Neural crest cell (in vitro differentiated cells): ENCODE measurements at places on chromosomes 1 and 21. TPM values are rescaled to one million over a fixed set of nuclear protein-coding genes. Genes with fewer than 3 reads are reported as not detected.

PGLYRP4 gene
- not detected in 2 replicates for total RNA-seq

SLC9C2 gene
- 0.12 TPM in 1 of 2 replicates, not detected in the other for total RNA-seq

AMIGO1 gene
- total RNA-seq = 6.1 and 7.2 TPM in 2 replicates

- no peak overlapping the region for H3K27ac ChIP-seq
- peaks cover 18% of the 10 kb centered on the region for H3K4me1 ChIP-seq
- no peaks in the 10 kb centered on the region for H3K27me3 ChIP-seq
- no peak for DNase-seq
- H3K36me3 ChIP-seq = peaks cover 32% of the 10 kb centered on the region
- no peak overlapping the region for H3K4me3 ChIP-seq
Measured at GRCh38 chr1:180964056-180964455, 51.4 kb downstream of the KIAA1614 start.

- peak overlapping the region; percentile 35 for H3K27ac ChIP-seq
- no peak overlapping the region for H3K4me3 ChIP-seq
- peak; percentile 21 for DNase-seq
- peaks cover 19% of the 10 kb centered on the region for H3K4me1 ChIP-seq
- peaks cover 16% of the 10 kb centered on the region for H3K27me3 ChIP-seq
Measured at GRCh38 chr1:30378991-30379581, 344.3 kb downstream of the MATN1 start.

- no peaks in the 10 kb centered on the region for H3K36me3 ChIP-seq
- DNase-seq = peak; percentile 71
- peaks cover 91% of the 10 kb centered on the region for H3K27me3 ChIP-seq
- H3K4me1 ChIP-seq = no peaks in the 10 kb centered on the region
- H3K27ac ChIP-seq = no peak overlapping the region
- H3K4me3 ChIP-seq = no peak overlapping the region
Measured at GRCh38 chr1:110155878-110156522, 5.7 kb downstream of the SLC6A17 start.

DNA sequence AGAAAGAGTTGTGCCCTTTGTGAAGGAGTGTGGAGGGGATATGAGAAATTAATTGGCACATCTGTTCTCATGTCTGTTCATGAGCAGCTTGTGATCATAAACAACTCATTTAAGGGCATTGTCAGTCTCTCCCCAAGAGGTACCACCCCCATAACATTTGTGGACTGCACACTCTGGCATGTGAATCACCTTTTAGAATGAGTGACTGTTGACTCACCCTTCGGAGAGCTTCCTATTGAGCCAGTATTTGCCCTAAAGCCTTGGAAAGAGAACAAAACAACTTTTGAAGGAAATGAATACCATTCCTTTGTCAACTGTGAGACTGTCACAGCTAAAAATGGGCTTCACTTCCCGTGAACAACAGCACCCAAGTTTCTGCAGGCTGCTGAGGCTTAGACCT is 27.5 kb upstream of the MYSM1 start:
- peaks cover 20% of the 10 kb centered on the region for H3K4me1 ChIP-seq
- no peaks in the 10 kb centered on the region for H3K27me3 ChIP-seq
- no peak overlapping the region for H3K4me3 ChIP-seq
- H3K27ac ChIP-seq = peak overlapping the region; percentile 31

GRCh38 chr21:34878501-34878900 is 170.6 kb downstream of the RUNX1 start:
- H3K36me3 ChIP-seq = no peaks in the 10 kb centered on the region
- DNase-seq = no peak
- H3K4me1 ChIP-seq = no peaks in the 10 kb centered on the region
- H3K27ac ChIP-seq = no peak overlapping the region
- peaks cover 24% of the 10 kb centered on the region for H3K27me3 ChIP-seq

- H3K27ac ChIP-seq = no peak overlapping the region
- no peaks in the 10 kb centered on the region for H3K27me3 ChIP-seq
- peaks cover 62% of the 10 kb centered on the region for H3K4me1 ChIP-seq
- no peak overlapping the region for H3K4me3 ChIP-seq
- DNase-seq = no peak
Measured at GRCh38 chr1:56547977-56548376, 31.4 kb downstream of the PLPP3 start.
